Hepatic stellate cell (primary cell): ENCODE measurements at places on chromosomes 4 and X.
A peak's percentile ranks its signal among the peaks of the same experiment; 100 is the strongest.

DNA sequence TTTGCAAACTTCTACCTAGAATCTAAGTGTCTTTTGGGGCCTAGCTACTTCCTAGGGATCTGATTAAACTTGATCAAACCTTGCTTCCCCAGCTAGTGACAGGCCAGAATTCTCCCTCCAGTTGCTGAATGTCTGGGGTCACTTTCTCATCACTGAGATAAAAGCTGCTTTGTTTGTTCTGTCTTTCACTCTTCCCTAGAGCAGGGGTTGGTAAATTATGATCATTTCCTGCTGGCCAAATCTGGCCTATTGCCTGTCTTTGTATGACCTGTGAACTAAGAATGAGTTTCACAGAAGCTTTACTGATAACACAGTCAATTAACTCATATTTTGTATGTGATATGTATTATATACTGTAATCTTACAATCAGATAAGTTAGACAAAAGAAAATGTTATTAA is 157.8 kb upstream of the AADAT start:
- DNase-seq = no peak

DNA sequence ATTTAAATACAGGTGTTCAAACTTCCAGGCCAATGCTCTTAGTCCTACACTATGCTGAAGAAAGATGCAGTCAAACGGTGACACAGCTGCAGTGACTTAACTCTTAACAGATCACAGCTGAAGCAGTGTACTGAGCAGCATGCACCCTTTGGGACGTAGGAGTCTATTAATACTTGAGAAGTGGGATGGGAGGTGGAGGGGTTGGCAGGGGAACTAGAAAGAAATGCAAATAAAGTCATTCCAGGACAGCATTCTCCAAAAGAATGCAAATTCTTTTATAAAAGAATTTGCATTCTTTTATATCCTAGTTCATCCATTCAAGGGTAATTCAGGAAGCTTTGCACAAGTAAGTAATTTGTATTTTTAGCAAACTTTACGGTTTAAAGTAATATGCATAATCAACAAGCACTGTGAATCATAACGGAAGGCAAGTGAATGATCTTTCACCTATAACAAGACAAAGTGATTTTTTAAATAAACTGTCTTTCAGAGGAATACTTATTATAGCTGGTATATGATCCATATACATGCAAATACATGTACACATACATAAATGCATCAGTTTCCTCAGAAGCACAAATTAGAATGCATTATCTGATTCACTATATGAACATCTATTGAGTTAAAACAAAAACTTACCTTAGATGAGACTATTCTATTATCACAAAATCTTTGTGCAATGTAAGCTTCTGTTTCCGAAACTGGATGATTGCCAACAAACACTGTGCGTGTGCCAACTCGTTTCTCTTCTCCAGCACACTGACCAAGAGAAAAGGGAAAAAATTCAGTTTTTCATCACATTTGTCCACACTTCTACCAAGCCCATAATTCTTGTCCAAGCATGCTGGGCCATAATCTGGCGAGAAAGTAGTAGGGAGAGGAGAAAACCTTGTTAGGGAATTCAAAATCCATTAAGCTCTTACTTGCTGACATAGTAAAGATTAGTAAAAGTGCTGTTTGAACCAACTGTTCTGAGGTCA is 106.5 kb downstream of the ATP11C start:
- peak; percentile 32 for DNase-seq

DNA sequence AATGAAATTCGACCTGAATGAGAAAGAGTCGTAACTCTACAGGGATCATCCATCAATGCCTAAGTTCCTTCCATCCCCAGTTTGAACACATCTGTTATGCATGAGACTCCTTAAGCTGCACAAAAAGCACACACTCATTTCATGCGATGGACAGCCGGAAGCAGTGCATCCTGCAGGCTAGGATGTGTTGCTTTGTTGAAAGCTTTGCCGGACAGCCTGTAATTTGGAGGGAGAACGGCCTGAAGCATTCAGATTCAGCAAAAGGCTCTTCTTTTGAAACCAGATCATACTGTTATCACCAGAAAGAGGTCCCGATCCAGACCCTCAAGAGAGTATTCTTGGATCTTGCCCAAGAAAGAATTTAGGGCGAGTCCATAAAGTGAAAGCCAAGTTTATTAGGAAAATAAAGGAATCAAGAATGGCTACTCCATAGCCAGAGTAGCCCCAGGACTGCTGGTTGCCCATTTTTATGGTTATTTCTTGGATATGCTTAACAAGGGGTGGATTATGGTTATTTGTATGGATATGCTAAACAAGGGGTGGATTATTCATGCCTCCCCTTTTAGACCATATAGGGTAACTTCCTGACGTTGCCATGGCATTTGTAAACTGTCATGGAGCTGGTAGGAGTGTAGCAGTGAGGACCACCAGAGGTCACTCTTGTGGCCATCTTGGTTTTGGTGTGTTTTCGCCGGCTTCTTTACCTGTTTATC is 48.1 kb upstream of the DHRSX start:
- no peak for DNase-seq

DNA sequence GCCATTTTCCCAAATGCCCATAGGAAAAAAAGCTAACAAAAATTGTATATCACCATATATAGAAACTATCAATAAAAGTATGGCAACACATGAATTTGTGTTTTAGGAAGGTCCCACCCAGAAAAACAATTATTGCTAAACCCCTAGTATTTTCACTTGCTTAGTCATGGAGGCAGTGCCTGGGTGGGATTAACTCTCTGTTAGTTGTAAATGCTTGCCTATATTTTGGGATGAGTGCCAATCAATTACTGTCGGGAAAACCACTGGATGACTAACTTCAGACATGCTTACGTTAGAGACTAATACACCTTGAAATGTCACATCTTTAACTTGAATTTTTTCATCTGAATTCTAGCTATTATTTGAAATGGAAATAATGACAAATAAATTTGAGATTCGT is 33.9 kb downstream of the TMPRSS11A start:
- no peak for DNase-seq

DNA sequence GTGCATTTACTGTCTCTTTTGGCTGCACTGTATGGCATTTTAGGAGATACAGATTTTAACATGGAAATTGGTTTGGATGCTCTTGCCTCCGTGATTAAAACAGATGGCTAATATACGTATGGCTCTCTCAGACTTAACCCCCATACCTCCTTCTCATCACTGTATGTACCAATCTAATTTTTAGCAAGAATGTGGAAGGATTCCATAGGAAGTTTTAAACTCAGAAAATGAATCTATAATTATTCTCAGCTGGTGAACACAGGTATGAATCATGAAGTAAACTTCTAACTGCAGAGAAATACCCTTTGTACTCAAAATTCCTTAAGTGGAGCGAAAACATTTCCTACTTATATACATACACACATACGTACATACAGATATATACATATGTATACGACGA is 210.5 kb upstream of the NEIL3 start:
- no peak for DNase-seq

DNA sequence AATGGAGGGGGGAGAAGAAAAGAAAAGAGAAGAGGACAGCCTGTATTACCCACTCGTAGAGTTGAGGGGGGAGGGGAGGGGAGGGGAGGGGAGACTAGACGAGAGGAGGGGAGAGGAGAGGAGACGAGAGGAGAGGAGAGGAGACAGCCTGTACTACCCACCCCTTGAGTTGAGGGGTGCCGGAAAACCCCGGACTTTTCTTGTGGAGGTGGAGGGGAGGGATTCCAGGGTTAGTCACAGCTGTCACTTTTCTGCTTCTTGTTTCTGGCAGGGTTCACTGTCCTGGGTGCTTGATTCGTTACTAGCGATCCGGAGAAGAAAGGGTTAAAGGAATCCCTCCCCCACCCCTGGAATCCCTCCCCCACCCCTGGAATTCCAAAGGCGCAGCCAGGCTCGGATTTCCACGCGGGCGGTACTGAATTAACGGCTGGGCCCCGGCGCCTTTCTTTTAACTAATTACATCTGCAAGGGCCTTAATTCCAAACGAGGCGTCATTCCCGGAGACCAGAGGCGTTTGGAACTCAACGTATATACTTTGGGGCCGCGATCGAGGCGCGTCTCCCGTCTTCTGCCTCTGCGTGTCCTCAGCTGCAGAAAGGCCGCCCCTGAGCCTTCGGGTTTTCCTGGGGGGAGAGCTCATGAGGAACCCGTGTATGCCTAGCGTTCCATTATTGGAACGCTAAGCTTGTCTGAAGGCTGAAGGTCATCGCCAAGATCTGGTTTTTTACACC is 20.1 kb upstream of the CSF2RA start:
- DNase-seq = no peak

GRCh38 chrX:79630033-79631009 is 263.2 kb upstream of the ITM2A start:
- no peak for DNase-seq

GRCh38 chr4:162988530-162988929 is 178.2 kb downstream of the NAF1 start:
- no peak for DNase-seq

DNA sequence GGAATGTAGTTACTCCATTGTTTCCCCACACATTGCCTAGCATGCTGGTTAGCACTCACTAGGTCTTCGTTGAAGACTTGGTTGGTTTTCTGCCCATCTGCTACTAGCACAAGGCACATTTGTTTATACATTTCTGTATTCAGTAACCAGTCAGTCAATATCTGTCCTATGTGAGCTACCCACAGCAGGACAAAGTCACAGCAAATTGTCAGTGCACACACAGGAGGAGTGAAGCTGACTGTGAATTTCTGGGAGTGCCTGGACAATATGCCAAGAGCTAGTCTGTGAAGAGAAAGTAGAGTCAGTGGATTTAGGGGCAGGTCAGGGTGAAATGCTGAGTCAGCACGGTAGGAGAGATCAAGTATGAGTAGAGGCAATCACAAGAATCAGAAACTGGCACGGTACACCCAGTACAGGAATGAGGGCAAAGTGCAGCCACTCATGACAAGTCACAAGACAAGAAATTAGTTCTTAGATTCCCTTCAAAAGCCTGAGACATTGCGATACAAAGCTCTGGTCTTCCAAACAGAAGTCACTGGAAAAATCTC is 1049.8 kb upstream of the POU3F4 start:
- DNase-seq = no peak

- DNase-seq = no peak
These were observed 935.2 kb downstream of the PCDH7 start for GRCh38 chr4:31655328-31655727.

- no peak for DNase-seq
These were observed 123.7 kb downstream of the ANAPC4 start for GRCh38 chr4:25500626-25501316.

GRCh38 chr4:165877286-165877685 is 4.2 kb downstream of the TLL1 start:
- DNase-seq = no peak

GRCh38 chr4:115272185-115272584 is 158.8 kb upstream of the NDST4 start:
- DNase-seq = no peak

GRCh38 chrX:12988797-12989196 is 13.9 kb downstream of the TMSB4X start:
- DNase-seq = no peak

DNA sequence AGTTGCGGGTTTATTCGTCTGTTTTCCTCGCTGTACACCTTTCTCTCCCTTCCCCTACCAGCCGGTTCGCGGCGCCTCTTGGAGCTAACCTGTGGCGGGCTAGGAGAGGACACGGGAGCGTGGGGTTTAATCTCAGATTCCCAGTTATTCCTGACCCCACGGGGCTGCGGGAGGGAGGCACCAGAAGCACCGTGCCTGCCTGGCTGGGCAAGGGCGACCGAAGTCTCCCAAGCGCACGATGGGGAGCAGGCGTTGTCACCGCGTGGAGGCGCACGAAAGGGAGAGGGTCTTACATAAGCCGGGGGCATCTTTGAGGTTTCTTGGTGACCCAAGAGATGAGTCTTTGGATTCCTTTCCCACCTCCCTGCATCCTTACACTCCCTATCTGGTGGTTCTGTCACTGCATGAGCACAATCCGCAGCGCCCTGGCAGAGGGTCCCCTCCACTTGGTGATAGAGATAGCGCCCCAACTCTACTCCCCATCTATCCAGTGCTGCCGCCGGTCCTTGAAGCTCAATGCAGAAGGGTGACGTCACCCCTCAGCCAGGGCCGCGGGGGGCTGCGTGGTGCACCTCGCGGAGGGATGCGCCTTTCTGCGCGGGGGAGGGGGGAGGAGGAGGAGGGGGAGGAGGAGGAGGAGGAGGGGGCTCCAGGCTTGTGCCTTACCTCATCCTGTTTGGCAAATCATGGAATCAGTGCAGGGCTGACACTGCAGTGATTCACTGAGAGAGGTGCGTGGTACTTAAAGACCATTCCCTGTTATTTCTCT is 793 bp downstream of the TSPAN7 start:
- peak; percentile 1 for DNase-seq

GRCh38 chr4:41015016-41015675 is 199.2 kb downstream of the APBB2 start:
- DNase-seq = no peak

DNA sequence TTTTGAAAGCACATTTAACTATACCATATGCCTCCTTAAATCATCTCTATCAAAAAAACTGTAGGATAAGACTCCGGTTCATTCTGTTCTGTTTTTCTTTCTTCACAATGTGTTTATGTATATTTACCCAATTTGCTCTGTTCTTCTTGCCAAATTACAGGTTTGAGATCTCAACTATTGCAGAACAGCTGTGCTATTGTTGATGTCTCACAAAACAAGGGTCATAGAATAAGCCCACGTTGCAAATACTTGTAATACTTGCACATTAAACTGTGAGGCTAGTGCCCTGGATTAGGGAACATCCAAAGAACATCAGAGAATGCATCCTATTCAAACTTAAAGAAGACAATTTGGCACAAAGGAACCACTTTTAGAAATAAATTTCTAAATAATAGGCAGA is 45.4 kb downstream of the ANTXR2 start:
- DNase-seq = no peak

DNA sequence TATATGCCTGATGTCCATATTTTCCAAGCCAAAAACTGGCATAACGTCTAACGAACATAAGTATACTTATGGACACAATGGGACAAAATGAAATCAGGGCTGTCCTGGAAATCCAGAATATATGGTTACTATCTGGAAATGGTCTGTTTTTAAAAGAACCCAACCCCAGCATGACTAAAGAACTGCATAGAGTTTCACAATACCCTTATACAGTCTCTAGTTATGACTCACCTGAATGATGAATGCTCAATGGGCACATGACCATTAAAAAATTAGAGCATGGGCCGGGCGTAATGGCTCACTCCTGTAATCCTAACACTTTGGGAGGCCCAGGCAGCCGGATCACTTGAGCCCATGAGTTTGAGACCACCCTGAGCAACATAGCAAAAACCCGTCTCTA is 31.8 kb downstream of the AMMECR1 start:
- peak; percentile 20 for DNase-seq

DNA sequence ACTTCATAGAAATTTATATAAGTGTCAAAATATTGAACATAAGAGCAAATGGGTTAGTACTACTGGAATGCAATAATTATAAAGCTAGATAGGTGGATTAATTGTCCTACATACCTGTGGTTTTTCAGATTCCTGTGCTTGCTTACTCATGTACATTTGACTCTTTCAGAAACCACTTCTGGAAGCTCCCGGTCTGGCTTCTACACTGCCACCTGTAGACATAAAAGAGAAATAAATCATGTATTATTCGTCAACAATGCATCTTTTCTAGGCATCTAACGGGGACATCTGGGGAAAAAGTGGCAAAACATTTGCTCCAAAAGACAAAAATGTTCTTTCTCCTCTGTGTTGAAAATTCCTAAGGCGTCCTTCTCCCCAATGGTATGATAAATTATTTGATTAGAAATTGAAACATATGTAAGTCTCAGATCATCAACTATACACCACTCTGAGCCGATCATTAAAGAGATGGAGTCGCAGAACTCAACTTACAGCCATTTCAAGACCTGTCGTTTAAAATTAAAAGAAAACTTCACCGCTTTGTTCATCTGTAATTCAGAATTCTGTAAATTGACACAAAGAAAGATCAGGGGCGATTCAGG is 648.7 kb upstream of the DIPK2B start:
- peak; percentile 54 for DNase-seq

GRCh38 chrX:112368371-112368770 is 285.8 kb upstream of the TRPC5 start:
- DNase-seq = no peak
